ENCODE measurements at places on chromosomes 3 and 15. TPM values are rescaled to one million over a fixed set of nuclear protein-coding genes. Genes with fewer than 3 reads are reported as not detected.

UBL7 gene
- 33.9 TPM for polyA plus RNA-seq

SERP1 gene
- 281 TPM for polyA plus RNA-seq

HACD2 gene
- 11.7 TPM for polyA plus RNA-seq

SCN5A gene
- polyA plus RNA-seq = 0.11 TPM

IQSEC1 gene
- 36.8 TPM for polyA plus RNA-seq

MAP1A gene
- polyA plus RNA-seq = 5.4 TPM

Data from adipose tissue (tissue), 3 donors.